ENCODE measurements at places on chromosomes 11 and 22. TPM values are rescaled to one million over a fixed set of nuclear protein-coding genes. Genes with fewer than 3 reads are reported as not detected.

LRRC56 gene
- total RNA-seq, result 9.8 TPM

DNA sequence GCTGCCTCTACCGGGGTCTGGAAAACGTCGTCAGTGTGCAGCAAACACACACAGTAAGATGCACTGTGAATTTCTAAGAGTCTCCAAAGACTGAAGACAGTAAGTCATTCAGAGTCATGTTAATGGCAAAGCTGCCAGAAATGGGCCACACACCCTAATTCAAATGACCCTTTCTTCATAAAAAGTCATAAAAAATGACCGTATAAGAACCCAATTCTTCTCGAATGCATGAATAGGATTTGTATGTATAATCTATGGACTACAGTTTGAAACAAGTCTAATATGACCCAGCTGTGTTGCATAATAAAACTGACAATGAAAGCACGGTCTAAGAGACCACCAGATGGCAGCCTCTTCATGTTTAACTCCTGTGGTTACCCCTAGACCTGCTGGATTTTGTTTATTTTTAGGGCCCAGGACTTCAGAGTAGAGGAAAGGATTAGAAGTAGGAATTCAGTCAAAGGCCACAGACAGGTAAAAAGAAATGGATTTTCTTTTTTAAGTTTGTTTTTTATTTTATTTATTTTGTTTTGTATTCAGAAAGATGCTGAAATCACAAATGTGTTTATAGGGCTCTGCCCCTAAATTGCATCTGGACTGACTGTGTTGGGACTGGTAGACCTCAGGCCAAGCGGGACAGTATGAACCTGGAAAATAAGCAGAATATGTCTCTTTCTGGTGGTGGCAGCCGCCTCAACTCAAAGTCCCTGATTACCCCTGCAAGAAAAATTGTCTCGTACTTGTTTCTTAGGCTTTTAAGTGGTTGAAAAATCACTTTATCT lies 32.1 kb upstream of the SLC5A12 start:
- H3K36me3 ChIP-seq, result no peaks in the 10 kb centered on the region
- no peak overlapping the region for H3K4me3 ChIP-seq
- no peaks in the 10 kb centered on the region for H3K27me3 ChIP-seq
- no peaks in the 10 kb centered on the region for H3K4me1 ChIP-seq
- no peak overlapping the region for H3K27ac ChIP-seq
- peak; percentile 13 for DNase-seq

GRCh38 chr22:19996694-19997384 lies 19.8 kb downstream of the ARVCF start:
- no peaks in the 10 kb centered on the region for H3K36me3 ChIP-seq
- H3K4me3 ChIP-seq, result no peak overlapping the region
- H3K4me1 ChIP-seq, result 0 out of 2 replicates have a peak, but pooled peaks cover 3% of the 10 kb centered on the region
- H3K27ac ChIP-seq, result no peak overlapping the region
- DNase-seq, result no peak

- H3K4me3 ChIP-seq, result no peak overlapping the region
- no peak for DNase-seq
- no peaks in the 10 kb centered on the region for H3K27me3 ChIP-seq
Measured at GRCh38 chr11:65066315-65066714, 8.0 kb upstream of the NAALADL1 start.

CD151 gene
- total RNA-seq, result 680 TPM

- no peaks in the 10 kb centered on the region for H3K36me3 ChIP-seq
- H3K27me3 ChIP-seq, result no peaks in the 10 kb centered on the region
- no peak for DNase-seq
Measured at GRCh38 chr11:127624306-127624856, 623.8 kb upstream of the KIRREL3 start.

DNA sequence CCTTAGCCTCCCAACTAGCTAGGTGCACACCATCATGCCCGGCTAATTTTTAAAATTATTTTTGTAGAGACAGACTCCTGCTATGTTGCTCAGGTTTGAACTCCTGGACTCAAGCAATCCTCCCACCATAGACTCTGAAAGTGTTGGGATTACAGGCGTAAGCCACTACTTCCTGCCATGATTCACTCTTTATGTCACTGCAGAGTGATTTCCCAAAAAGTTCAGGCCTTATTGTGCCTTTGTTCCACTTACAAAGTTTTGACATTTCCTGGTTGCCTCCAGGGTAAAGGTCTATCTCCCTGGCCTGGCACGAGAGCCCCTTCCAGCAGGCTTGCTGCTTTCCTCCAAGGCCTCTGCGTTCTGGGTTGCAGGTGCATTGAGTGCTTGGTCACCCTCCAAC lies 44.6 kb upstream of the RIC3 start:
- no peaks in the 10 kb centered on the region for H3K4me1 ChIP-seq
- H3K27me3 ChIP-seq, result peaks cover 12% of the 10 kb centered on the region
- DNase-seq, result no peak
- no peak overlapping the region for H3K27ac ChIP-seq
- no peak overlapping the region for H3K4me3 ChIP-seq

GRCh38 chr22:26170795-26171580 lies 1.7 kb downstream of the SEZ6L start:
- H3K27me3 ChIP-seq, result no peaks in the 10 kb centered on the region
- no peak overlapping the region for H3K27ac ChIP-seq
- H3K36me3 ChIP-seq, result no peaks in the 10 kb centered on the region

GRCh38 chr22:44664149-44664548 lies 37.9 kb upstream of the PRR5 start:
- H3K27ac ChIP-seq, result no peak overlapping the region
- no peaks in the 10 kb centered on the region for H3K27me3 ChIP-seq

DNA sequence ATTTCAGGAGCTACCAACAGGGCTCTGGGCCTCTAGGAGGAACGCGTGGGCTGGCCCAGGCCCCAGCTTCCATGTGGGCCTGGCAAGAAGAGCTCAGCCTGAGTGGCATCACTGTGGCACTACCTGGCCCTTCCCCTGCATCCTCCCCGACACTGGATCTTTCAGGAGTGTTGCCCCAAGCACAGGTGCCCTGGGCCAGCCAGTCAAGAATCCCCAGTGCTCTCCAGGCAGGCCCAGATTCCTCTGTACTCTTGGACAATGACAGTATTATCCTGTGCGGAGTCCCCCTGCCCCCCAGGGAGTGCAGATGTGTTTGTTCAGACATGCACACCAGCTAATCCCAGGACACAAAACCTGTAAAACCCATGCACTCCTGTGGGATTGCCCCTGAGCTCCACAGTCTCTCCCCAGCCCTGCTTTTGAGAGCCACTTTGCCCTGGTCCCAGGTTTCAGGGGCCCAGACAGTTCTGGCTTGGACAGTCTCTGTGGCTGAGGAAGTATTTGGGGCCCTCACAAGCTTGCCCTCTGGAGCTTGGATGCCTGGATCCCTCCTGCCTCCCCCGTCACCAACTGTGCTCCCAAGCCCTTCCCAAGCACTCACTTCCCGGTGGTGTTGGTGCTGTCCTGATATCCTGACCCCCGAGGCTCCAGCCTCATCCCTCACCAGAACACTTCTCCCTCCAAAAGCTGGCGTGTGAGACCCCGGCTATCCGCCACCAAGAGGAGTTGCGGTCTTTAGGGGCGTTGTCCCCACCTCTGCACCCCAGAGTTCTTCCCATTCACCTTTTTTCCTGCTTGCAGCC lies 39.9 kb downstream of the KCNC1 start:
- H3K27me3 ChIP-seq, result no peaks in the 10 kb centered on the region
- no peaks in the 10 kb centered on the region for H3K36me3 ChIP-seq
- no peak for DNase-seq
- H3K4me1 ChIP-seq, result no peaks in the 10 kb centered on the region

- H3K27ac ChIP-seq, result 0 out of 2 replicates have a peak overlapping the region, but pooled peaks have one; percentile 1
- peaks cover 32% of the 10 kb centered on the region for H3K4me1 ChIP-seq
- H3K36me3 ChIP-seq, result peaks cover 10% of the 10 kb centered on the region
Measured at GRCh38 chr22:39524753-39525657, 4.6 kb downstream of the ATF4 start.

DNA sequence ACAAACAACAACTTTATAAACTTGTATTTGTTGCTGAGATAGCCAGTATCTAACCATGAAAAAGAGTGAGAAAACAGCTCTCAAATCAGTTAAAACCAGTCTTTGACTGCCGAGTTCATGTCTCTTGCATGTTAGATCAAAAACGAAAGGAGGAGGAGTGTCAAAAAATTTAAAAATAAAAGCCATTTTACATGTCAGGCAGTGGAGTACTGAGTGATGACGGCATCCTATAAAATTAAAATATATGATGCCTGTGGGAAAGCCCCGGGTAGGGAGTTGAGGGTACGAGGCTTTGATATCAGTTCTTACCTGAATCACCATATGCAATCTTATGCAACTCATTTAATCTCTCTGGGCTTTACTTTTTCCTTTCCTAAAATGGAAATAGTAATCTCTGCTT lies 117.3 kb downstream of the ETS1 start:
- no peak overlapping the region for H3K27ac ChIP-seq
- peaks cover 11% of the 10 kb centered on the region for H3K36me3 ChIP-seq
- DNase-seq, result no peak
- no peak overlapping the region for H3K4me3 ChIP-seq
- no peaks in the 10 kb centered on the region for H3K27me3 ChIP-seq

GRCh38 chr11:62491571-62492329 lies 54.9 kb downstream of the AHNAK start:
- H3K4me1 ChIP-seq, result peaks cover 2% of the 10 kb centered on the region
- H3K36me3 ChIP-seq, result no peaks in the 10 kb centered on the region
- H3K4me3 ChIP-seq, result no peak overlapping the region
- H3K27ac ChIP-seq, result peak overlapping the region; percentile 64
- H3K27me3 ChIP-seq, result no peaks in the 10 kb centered on the region
- DNase-seq, result no peak

- no peaks in the 10 kb centered on the region for H3K27me3 ChIP-seq
- H3K27ac ChIP-seq, result peak overlapping the region; percentile 96
- peak overlapping the region; percentile 98 for H3K4me3 ChIP-seq
Measured at GRCh38 chr11:62544581-62545436, 1.8 kb downstream of the AHNAK start.

ZP1 gene
- total RNA-seq, result not detected

XKR3 gene
- not detected for total RNA-seq

DNA sequence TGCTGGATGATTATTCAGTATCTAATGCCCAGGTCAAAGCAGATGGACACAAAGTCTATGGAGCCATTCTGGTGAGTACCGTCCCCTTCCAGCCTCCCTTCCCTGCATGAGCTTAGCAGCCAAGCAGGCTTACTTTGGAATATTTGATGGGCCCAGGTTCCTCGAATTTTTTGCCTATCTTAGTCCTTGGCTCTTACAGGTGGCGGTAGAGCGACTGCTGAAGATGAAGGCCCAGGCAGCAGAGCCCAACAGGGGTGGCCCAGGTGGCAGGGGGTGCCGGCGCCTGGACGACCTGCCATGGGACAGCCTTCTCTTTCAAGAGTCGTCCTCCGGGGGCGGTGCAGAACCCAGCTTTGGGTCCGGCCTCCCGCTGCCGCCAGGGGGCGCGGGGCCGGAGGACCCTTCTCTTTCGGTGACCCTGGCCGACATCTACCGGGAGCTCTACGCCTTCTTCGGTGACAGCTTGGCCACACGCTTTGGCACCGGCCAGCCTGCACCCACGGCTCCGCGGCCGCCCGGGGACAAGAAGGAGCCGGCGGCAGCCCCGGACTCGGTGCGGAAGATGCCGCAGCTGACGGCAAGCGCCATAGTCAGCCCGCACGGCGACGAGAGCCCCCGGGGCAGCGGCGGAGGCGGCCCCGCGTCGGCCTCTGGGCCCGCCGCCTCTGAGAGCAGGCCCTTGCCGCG lies 741 bp upstream of the TMEM179B start:
- H3K27ac ChIP-seq, result peak overlapping the region; percentile 87
- H3K4me3 ChIP-seq, result peak overlapping the region; percentile 98
- H3K36me3 ChIP-seq, result peaks cover 3% of the 10 kb centered on the region
- H3K4me1 ChIP-seq, result peaks cover 30% of the 10 kb centered on the region

FAT3 gene
- total RNA-seq, result 0.33 TPM

OR52D1 gene
- total RNA-seq, result not detected

CRACR2B gene
- total RNA-seq, result 132 TPM

RNH1 gene
- 345 TPM for total RNA-seq

DNA sequence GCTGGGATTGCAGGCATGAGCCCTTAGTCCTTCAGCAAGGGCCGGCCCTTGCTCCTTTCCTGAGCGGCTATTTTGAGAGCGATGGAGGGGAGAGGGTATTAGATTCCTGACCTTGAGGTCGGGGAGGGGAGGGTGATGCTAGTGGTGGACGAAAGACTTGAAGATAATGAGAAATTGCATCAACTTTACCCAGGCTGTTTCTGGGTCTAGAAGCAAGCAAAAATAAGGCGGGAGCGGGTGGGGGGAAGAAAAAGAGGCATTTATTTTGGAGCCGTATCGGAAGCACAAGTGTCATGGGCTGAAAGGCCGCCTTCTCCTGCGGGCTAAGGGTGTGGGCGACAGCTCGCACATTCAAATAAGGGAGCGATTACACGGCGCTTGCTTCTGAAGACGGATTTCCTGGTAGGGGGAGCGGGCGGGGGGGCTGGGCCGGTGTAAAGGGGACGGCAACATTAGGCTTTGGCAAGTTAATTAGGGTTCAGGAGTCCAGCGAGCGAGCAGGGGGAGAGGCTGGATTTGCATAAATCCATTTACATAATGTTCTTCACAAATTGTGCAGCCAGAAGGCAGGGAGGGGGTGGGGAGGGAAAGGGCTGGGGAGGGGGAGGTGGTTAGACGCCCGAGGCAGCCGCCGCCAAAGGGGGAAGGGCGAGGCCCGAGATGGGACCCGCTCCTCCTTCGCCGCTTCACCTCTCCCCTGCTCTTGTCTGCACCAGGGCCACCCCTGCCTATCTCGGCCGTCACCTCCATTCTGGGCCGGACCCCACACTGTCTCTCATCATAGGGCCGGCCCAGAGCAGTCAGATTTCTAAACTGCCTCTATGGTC lies 245.9 kb downstream of the MIAT start:
- no peak for DNase-seq
- H3K27ac ChIP-seq, result no peak overlapping the region
- H3K36me3 ChIP-seq, result no peaks in the 10 kb centered on the region
- H3K27me3 ChIP-seq, result no peaks in the 10 kb centered on the region
- no peaks in the 10 kb centered on the region for H3K4me1 ChIP-seq

CXCR5 gene
- total RNA-seq, result not detected

RASD2 gene
- 26.7 TPM for total RNA-seq

OR2AG2 gene
- 0.18 TPM for total RNA-seq

DNA sequence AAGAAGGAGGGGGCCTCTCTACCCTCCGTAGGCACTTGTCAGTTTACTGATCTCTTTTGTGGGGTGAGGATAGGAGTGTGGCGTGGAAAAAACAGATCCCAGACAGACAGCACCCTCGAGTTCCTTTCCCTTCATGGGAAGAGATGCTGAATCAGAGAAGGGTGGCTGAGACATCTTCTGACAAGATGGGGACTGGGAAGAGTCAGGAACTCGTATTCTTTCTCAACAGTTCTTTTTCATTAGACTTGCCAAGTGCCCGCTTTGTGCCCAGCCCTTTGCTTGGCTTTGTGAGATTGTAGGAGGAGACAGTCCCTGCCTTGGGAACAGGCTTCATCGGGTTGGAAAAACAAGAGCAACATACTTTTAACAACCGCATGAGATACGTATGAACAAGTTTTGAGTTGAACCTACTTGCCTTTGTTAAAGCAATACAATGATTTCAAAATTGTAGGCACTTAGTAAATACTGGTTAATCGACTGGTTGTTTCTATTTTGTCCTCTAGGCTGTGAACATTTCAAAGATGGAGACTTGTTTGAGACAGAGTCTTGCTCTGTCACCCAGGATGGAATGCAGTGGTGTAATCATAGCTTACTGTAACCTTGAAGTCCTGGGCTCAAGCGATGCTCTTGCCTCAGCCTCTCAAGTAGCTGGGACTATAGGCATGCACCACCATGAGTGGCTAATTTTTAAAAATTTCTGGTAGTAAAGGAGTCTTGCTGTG lies 1.1 kb downstream of the RRM1 start:
- H3K27me3 ChIP-seq, result no peaks in the 10 kb centered on the region
- no peak for DNase-seq
- peak overlapping the region; percentile 64 for H3K4me3 ChIP-seq
